ENCODE measurements at places on chromosomes 13 and 19.

DNA sequence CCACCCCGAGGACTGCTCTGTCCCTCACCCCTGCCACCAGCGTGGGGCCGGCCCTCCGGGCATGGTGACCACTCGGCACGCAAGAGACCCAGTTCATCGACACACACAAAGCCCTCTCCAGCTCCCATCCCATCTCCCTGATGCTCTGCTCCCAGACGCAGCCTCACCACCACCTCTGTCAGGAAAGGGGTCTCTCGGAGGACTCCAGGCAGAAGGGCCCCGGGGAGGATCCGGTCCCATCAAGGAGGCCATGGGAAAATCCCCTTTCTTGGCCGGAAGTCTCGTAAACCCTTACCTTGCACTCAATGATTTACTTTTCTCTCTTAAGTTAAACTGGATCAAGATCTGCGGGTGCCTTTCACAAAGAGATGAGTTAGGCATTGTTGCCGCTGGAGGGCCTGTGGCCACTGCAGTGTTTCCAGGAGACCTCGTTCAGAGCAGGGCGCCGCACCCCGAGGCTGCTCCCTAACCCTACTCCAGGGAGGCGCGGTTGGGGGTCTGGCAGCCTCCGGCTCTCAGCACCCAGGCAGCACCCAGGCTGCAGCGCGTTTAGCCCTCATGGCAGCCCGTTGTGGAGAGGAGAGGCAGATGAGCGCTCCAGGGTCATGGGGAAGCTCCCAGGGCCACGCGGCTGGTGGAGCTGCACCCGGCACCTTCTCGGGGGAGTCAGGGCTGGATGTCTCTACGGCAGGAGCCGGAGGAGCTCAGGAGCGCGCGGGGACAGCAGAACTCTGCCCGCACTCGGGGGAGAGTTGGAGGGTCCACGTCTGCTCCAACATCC lies 31.0 kb downstream of the C2CD4C start:
- no peak for DNase-seq

DNA sequence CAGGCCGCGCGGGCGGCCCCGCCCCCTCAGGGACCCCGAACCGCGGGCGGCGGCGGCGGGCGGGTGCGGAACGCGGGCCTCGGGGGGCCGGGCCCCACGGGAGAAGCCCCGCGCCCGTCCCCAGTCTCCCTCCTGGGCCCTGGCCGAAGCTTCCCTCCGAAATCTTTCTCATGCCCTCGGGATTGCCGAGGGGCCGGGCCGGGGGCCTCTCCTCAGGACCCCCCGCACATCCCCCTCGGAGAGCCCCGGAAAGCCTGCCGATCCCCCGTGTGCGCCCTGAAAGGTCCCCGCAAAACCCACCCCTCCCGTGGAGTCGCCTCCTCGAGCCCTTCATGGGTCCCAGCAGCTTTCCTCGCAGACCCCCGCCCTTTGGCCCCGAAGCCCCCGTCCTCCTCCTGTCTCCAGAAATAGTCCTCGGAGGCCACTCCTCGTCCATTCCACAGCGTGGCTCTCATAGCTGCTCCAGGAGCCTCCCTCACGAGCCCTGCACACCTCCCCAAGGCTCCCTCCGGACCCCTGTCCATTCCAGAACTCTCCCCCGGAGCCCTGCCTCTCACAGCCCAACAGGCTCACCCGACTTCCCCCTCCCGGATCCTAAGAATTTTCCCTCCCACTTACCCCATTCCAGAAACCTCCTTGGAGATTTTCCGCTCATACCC lies 555 bp downstream of the SAMD4B start:
- peak; percentile 76 for DNase-seq

DNA sequence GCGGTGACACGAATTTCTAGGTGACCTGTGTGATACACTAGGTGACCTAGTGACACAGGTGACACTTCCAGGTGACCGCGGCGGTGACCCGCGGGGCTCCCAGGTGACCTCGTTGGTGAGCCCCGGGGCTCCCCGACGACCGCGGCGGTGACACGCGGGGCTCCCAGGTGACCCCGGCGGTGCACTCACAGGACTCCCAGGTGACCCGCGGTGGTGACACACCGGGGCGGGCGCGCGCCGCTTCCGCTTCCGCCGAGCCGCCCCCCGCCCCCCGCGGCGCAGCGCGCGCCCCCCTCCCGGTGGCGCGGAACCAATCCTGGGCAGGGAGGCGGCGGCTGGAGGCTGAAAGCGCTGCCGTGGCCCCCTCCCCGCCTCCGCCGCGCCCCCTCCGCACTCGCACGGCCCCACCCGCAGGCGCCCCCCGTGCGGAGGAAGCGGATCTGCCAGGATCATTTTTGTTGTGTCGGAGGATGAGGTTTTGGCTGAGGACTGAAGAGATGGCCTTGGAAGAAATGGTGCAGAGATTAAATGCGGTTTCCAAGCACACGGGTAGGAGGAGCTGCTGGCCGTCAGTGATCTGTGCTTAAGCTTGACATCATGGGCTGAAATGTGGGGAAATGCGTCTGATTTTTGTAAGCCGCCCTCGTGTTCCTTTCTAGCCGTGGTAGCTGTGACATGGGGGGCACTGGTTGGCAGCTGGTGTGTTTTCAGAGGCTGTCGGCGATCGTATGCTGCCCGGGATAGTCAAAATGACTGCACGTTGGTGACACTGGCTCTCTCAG lies at the start of gene MCF2L:
Gene MCF2L, plus strand, starts transcription at position 305 of the 782 bp plus-strand sequence. Its CDS starts 166 bp downstream, at position 471.
- peak; percentile 56 for DNase-seq

DNA sequence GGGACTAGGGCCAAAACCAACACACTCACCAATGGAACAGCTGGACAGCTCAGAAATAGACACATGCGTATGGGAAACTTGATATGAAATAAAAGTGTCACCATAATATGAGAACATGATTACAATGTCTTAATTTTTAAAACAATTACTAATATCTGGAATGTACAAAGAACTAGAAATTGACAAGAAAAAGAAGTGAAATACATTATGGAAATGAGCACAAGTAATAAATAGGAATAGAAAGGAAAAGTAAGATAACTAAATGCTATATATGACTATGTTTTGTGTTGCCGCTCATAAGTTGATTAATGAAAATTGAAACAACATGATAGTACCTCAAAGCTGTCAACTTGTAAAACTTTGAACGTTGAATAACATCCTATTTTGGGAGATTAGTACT lies 801.1 kb downstream of the SLITRK5 start:
- DNase-seq = no peak

DNA sequence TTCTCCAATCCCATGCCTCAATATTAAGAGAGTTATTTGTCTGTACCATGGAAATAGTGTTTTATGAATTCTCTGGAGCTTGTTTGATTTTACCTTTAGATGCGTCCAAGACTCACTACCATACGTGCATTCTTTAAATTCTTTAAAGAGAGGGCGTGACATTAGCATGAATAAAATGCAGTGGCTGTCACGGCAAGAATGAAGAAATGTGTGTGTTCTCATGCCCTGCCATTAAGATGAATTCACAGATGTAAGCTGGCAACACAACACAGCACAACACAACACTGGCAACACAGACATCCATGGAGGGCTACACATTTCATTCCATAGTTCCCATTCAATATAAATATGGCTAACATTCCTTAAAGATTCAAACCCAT lies 213.4 kb downstream of the ENOX1 start:
- no peak for DNase-seq

DNA sequence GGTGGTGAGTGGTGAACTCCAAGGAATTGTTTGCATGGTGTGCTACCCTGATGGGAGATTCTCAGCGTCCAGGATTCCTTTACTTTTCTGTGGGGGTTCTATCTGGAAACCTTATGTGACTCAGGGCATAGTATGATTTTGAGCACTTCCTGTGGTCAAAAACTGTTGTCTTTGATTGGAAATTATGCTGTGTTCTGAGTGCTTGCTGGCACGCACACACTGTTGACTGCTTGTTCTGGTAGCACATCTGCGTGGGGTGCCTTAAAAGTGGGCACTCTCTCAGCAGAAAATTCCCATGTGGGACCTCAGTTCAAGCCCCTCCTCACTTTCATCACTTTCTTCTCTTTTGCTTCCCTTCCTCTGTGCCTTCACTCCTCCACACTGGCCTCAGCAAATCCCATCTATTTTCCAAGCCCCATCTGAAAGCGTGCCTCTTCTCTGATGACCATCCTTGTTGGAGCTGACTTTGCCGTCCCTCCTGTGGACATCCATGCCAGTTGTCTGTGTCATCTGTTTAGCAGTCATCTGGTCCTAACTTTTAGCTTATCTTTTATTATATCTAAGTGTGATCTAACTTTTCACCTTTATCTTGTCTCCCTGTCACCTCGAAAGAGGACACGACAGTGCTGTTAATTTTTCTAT lies 56.4 kb upstream of the NPAS1 start:
- no peak for DNase-seq

DNA sequence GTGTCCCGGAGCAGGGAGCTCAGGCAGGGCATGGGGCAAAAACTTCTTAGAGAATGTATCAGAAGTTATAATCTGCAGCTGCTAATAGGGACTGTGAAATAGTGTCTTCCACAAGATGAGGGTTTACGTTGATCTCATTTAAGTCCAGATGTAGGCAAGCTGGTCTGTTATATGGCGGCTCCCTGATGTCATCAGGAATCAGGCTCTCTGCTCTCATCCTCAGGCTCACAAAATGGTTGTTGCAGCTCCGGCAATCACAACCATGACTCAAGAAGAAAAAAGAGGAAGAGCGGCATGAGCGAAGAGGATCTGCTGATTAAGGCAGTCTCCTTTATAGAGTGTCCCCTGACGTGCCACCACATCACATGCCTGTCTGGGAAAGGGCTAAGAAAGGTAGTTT lies 191.3 kb downstream of the KLF5 start:
- no peak for DNase-seq

GRCh38 chr19:39154629-39155100 lies 29.1 kb downstream of the PAK4 start:
- no peak for DNase-seq

DNA sequence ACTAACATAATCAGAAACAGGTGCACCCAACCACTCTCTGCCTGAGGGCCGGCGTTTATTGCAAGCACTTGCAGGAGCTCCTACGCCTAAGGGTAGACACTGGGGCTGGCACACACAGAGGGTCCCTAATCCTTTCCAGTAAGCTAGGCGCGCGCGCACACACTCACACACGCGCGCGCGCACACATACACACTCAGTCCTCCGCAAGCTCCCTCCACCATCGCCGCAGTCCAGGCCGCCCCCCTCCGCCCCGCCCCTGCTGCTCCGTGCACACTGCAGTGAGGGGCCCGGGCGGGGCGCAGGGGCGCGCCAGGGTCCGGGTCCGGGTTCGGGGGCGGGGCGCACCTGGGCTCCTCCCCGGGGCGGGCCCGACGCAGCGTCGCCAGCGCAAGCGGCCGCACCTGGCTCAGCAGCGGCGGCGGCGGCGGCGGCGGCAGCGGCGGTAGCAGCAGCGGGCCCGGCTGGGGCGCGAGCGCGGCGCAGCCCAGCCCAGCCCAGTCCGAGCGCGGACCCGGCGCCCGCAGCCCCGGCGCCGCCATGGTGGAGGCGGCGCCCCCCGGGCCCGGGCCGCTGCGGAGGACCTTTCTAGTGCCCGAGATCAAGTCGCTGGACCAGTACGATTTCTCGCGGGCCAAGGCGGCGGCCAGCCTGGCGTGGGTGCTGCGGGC lies at the start of gene CAMSAP3:
Gene CAMSAP3, plus strand, starts transcription at position 398 of the 668 bp plus-strand sequence. Its CDS starts 140 bp downstream, at position 538.
- no peak for DNase-seq

GRCh38 chr13:21079221-21079620 lies 17.8 kb upstream of the LATS2 start:
- no peak for DNase-seq

GRCh38 chr13:64311112-64311511 lies 2895.5 kb upstream of the PCDH20 start:
- DNase-seq = no peak

- DNase-seq = no peak
Observed at GRCh38 chr19:2500841-2501261, 24.9 kb downstream of the GADD45B start.

GRCh38 chr13:106498571-106498970 lies 36.9 kb downstream of the EFNB2 start:
- no peak for DNase-seq

DNA sequence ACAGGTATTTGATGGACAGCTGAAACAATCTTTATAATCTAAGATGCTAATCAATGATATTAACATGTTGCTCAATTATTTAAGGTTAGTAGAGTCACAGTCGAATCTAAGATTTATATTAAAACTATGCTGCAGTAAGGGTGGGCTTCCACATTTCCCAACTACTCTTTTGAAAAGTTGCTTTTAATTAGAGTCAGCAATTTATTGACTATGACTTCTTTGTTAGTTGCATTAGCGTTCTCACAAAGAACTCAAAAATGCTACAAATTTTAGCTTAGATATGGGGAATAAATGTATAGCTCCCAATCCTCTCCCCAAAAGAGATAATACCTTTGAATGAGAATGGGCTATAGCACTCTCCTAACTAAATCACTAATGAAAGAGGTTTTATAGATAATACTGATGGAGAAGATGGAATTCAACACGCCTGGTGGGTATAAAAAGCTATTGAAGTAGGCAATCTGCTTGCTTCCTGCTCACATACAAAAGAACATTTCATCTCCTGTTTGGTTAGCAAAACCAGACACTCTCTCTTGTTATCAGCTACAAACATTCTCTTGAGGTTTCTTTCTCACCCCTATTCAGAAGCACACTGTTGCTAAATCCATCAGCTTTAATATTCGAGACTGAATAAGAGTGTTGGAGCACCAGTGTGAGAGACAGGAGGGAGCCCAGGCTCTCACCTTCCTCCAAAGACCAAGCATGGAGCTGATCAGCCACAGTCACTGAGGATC lies 2.4 kb upstream of the FLT1 start:
- DNase-seq = no peak

GRCh38 chr13:56356690-56357089 lies 784.0 kb upstream of the PRR20A start:
- DNase-seq = no peak

DNA sequence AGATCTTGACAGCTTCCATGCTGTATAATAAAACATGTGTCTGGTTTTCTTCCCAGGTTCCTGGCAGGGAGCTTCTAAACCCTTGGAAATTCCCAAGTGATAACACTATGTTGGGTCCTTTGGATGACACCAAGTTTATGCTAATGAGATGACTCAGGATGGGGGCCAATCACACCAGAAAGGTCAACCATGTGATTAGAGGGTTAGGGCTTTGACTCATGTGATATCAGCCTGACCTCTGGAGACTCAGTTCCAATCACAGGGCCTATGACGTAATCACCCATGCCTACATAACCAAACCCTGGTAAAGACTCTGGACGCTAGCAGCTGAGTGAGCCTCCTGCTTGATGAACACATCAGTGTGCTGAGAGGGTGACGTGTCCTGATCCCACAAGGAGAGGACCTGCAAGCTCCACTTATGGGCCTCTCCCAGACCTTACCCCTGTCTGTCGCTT lies 203.6 kb downstream of the DCLK1 start:
- DNase-seq = no peak

DNA sequence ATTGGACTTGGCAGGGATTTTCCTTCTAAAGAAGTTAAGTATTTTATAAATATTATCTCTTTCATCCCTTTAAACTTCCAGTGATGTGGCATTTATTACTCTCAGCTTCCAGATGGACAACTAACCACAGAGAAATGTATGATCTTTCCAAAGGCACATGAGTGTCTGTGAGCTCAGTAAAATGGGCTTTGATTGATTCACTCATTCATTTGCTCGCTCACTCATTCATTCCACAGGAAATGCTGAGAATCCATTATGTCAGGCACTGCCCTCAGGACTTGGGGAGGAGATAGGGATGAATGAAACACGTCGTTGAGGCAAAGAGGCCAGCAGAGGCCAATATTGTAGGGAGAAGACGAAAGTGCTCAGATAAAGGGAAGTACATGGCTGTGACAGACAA lies 359.3 kb downstream of the EFNB2 start:
- no peak for DNase-seq

Data from cardiac septum (tissue), 1 donor.